ENCODE measurements at places on chromosomes 2 and 18.
A peak's percentile ranks its signal among the peaks of the same experiment; 100 is the strongest.

GRCh38 chr2:28506112-28506910 is 10.5 kb downstream of the PLB1 start:
- no peak for DNase-seq

- DNase-seq, result no peak
Observed at GRCh38 chr2:240284503-240285259, 144.2 kb upstream of the OTOS start.

- DNase-seq, result peak; percentile 9
Observed at GRCh38 chr2:239882331-239882732, 142.8 kb downstream of the NDUFA10 start.

- DNase-seq, result no peak
Observed at GRCh38 chr2:205020673-205021072, 475.4 kb downstream of the PARD3B start.

DNA sequence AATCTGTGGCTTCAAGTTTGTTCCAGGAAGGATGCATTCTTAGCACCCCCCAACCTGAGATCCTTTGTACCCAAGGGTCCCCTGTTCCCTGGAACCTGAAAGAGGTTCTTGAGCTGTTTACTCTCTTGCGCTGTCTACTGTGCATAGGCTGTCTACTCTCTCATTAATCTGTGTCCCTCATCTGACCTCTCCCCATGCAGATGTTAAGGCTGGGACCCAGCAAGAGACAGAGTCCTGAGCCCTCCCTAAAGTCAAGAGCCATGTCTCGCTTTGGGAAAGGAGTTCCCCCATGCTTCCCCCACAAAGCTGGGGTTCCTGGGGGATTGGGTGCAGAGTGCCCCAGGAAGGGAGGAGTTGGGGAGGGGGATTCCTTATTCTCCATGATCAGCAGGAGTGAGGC is 312.9 kb downstream of the CYP26B1 start:
- no peak for DNase-seq

DNA sequence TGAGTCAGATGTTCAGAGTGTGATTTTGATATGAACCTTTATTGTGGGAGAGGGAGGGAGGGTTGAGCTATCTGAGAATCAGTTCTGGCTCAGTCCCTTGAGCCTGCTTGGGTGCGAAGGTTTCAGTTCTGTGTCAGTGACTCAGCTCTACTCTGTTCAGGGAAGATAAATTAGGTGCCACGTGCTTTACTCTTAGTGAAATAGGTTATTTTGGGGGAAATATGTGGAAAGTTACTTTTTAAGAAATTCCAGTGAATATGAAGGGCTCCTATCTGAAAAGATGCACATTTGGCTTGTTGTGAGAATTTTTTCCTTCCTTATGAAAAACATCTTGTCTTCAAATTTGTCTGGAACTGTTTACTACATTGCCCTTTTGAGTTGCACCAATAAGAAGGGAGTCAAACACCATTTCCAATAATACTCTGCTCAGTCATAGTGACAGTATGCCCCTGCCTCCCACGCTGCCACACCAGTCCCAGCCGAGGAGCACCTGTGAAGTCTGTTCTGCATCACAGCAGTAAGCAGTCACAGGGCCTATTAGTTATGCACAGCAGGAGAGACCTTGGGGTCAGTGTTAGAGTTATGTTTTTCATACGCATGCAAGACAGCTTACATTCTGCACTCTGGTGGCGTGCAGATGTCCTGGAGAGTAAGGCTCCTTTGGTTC is 32.8 kb upstream of the DNAH7 start:
- DNase-seq, result no peak

- DNase-seq, result no peak
Observed at GRCh38 chr2:173077506-173078177, 2.0 kb downstream of the MAP3K20 start.

- no peak for DNase-seq
Observed at GRCh38 chr2:8399731-8400130, 282.1 kb upstream of the ID2 start.

- no peak for DNase-seq
Observed at GRCh38 chr2:126739141-126739540, 83.2 kb downstream of the GYPC start.

DNA sequence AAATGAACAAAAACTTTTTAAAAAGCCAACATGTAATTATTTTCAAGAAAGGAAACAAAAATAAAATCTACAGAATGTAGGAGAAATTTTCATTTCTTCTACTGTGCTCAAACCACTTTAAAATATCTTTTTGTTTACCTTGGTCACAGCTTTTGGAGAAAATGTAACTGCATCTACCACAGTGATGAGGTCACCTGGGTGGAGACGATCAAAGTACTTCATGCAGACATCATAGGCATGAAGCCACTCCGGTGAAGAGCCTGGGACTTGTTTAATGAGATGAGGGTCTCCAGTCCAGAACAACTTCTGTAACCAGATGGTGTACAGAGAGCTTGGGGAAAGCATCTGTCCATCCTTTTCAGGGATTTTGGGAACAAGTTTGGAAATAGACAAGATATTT is 285.8 kb downstream of the NBAS start:
- no peak for DNase-seq

- DNase-seq, result no peak
Observed at GRCh38 chr18:24982831-24983230, 369.1 kb downstream of the ZNF521 start.

- no peak for DNase-seq
Observed at GRCh38 chr18:48544116-48544515, 5.3 kb downstream of the CTIF start.

DNA sequence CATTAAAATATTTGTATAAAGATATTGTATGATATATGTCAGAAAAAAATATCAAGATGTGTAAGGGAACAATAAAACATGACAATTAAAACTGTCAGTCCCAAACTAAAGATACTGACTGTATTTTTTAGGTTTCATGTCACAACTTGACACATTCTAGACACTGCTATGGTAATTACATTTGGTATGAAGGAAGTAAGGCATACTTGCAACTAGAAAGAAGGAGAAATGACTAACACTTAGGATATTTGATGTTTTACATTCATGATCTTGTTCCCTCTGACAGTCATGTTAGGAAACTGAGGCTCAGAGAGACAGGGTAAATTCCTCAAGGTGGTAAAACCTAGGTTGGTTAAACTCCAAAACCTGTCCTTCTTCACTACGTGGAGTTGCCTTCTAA is 68.3 kb downstream of the TMEFF2 start:
- no peak for DNase-seq

- no peak for DNase-seq
Observed at GRCh38 chr2:174080672-174081121, 115.5 kb upstream of the SP3 start.

GRCh38 chr2:215681799-215682596 is 246.1 kb upstream of the FN1 start:
- DNase-seq, result no peak

DNA sequence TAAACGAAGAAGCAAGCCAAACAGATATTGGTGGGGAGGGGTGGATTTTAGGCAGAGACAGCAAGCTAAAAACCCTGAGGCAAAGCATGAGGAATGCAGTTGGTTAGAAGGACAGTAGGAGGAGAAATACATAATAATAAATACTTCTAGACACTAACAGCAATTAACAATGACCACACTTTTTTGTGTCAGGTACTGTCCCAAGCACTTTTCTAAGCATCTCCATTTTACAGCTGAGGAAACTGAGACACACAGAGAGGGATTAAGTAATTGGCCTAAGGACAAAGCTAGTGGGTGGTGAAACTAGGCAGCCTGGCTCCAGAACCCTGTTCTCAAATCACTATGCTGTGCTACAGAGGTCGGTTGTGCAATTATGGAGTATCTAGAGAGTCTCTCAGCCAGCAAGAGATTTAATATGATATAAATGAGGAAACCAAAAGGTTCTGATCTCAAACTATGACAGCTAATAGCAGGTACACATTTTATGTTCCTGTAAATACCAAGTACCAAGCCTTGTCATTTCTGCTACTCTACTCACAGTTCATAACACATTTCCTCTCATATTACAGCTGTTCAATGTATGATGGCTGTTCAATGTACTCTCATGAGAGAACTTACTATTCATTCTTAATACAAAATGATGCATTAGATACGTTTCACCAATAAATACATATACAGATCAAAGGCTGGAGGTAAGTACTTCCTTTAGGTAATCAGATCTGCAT is 5.3 kb downstream of the MAP4K3 start:
- DNase-seq, result no peak

DNA sequence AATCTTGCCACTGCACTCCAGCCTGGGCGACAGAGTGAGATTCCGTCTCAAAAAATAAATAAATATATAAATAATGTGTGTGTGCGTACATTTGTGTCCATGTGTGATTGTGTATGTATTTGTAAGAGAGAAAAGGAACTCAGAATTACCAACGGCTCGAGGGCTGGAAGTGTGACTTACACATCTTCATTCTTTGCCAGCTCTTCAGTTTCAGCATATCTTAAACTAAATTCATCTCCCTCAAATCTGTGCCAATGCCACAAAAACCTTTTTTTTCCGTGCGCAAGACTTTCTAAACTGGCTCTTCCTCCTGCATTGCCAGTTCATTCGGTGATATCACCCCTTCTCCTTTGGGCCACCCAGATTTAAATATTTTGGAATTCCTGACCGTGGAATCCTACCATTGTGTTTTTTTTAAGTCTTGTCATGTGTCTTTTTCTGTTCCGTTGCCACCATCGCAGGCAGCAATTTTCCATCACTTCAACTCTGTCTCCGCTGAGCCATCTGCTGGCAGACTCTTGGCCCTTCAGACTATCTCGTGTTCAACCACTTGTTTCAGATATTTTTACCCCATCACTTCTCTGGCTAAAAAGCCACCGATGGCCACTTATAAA is 77.0 kb upstream of the ZNF532 start:
- DNase-seq, result no peak

GRCh38 chr2:118264232-118264990 is 176.1 kb downstream of the INSIG2 start:
- DNase-seq, result no peak

GRCh38 chr18:41798879-41799278 is 156.2 kb upstream of the PIK3C3 start:
- DNase-seq, result no peak

- DNase-seq, result no peak
Observed at GRCh38 chr2:105861200-105861599, 116.5 kb downstream of the NCK2 start.

DNA sequence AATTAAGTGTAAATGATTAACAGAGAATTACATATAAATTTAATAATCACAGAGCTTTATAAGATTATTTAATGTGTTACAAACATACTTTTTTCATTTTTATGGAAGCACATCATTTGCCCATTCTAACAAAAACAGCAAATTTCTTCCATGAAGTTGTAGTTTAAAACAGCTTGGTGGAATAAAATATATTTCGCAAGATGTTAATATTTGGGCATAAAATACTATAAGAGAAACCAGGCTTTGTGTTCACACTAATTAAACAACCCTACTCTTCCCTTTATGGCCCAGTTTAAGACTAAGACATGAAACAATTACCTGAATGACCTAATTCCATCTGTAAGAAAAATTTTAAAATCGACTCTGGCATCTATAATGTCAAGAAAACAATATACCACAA is 69.4 kb downstream of the LNPK start:
- DNase-seq, result no peak

GRCh38 chr2:190197143-190197720 is 122.4 kb downstream of the HIBCH start:
- DNase-seq, result no peak

DNA sequence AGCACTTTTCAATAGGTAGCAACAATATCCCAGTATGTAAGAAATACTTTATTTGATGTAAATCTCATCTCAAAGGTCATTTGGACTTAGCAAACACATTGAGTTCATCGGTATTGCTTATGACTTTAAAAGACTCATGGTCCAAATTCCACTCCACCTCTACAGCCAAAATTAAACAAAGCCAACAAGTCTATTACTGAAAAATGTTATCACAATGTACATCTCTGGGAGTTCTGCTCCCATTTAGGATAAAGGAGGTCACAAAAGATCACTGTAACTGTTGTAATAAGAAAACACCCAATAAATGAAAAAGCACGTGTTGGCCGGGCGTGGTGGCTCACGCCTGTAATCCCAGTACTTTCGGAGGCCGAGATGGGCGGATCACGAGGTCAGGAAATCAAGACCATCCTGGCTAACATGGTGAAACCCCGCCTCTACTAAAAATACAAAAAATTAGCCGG is 50.0 kb downstream of the ESCO1 start:
- no peak for DNase-seq

- DNase-seq, result no peak
Observed at GRCh38 chr2:150063931-150064548, 423.4 kb downstream of the RND3 start.

DNA sequence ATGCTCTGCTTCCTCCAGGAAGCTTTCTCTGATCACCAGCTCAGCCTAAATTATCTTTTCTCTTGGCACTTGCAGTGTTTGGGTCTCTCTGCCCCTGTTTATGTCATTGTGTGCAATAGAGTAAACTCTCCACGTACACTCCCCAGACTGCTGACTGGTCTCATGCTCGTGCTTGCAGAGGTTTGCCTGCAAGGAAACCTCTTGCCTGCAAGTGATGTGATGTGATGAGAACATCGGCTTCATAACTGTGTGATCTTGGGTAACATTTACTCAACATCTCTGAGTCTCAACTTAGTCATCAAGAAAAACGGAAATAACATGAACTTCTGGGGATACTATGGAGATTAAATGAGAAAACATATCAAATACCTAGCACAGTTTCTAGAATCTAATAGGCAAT is 92.3 kb downstream of the BIN1 start:
- DNase-seq, result no peak

GRCh38 chr2:96895746-96896651 is 26.1 kb upstream of the SEMA4C start:
- no peak for DNase-seq

GRCh38 chr2:135093670-135094330 is 41.7 kb downstream of the RAB3GAP1 start:
- no peak for DNase-seq

DNA sequence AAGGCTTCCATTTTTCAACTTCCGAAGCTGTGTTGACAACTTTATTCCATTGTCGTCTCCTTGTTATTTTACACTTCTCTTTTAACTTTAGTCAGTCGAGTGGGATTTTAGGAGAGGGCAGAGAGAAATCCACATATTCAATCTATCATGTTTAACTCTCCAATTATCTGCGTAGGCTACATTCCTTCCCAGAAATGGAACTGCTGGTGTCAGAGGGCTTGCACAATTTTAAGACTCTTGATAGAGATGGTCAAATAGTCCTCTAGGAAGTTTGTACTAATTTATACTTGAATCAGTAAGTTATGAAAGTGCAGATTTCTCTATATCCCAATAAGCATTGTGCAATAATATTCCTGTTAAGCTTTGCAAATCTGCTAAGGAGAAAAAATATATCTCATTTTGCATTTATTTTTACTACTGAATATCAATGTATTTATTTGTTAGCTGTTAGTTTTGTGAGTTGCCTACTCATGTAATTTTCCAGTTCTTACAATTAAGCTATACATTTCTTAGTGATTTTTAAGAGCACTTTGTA is 95.6 kb downstream of the CYP26B1 start:
- no peak for DNase-seq

- DNase-seq, result no peak
Observed at GRCh38 chr2:54208364-54209240, 47.4 kb downstream of the TSPYL6 start.

- no peak for DNase-seq
Observed at GRCh38 chr2:219149667-219150066, 10.9 kb downstream of the NHEJ1 start.

- no peak for DNase-seq
Observed at GRCh38 chr2:173648816-173649215, 294.1 kb downstream of the CDCA7 start.
